ENCODE measurements at places on chromosomes 5 and 9.

DNA sequence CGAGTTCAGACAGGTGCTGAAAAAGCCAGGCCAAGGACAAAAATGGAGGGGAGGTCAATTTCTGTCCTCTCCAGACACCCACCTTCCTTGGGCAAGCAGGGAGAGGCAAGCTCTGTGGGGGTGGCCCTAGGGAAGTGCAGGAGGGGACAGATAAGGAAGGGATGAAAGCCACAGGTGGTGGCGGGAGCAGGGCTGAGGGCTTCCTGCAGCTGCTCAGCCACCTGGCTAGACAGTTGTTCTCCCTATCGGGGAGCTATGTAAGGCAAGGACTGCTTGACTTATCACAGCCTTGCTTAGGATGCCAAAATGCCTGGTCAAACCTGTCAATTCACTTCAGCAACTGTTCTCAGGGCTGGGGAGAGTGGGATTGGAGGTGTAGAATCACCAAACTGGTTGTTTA is 266.1 kb downstream of the ZSWIM6 start:
- no peak for DNase-seq

- DNase-seq, result no peak
Observed at GRCh38 chr5:57650360-57651069, 167.9 kb upstream of the ACTBL2 start.

DNA sequence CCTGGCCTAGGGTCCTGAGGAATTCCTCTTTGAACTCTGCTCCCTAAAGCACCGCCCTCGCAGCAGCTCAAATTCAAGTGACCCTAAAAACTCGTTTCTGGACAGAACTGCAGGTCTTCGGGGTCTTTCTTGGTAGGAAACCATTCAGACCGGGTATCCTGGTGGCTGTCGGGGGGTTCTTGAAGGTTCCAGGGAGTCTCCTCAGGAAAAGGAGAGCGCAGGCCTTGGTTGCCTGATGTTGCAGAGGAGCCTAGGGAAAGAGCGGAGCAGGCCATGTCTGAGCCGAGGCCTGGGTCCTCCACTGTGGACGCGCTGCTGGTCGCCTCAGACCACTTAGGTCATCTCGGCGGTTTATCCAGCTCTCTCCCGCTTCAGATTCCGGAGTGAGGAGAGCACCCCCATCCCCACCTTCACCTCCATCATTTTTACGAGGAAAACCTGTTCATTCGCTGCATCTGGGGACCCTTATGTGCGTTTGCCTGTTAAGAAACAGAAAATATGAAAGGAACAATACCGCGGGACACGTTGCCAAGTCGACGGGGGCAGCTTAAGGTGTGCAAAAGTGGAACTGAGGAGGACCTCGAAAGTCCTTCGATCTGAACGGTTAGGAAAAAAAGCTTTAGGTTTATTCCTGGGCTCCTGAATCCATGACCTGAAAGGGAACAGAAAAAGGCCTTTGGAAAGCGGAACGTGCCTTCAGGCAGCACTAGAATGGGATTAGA is 299.4 kb downstream of the PARP8 start:
- DNase-seq, result no peak

DNA sequence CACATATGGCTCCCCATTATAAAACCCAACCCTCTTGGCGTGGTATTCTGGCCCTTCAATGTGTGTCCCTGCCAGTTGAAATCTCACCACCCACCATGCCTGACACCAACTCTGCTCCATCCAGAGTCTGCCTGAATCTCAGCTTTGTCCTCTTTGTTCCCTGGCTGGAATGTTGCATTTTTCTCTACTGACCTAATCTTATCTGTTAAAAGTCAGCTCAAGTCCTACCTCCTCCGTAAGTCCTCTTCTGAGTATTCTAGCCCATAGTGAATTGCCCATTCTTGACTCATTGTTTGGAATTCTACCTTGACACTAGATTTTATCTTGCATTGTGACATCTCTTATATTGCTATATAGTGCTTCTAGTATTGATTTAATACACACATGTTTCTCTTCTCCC is 207.1 kb upstream of the VLDLR start:
- DNase-seq, result no peak

DNA sequence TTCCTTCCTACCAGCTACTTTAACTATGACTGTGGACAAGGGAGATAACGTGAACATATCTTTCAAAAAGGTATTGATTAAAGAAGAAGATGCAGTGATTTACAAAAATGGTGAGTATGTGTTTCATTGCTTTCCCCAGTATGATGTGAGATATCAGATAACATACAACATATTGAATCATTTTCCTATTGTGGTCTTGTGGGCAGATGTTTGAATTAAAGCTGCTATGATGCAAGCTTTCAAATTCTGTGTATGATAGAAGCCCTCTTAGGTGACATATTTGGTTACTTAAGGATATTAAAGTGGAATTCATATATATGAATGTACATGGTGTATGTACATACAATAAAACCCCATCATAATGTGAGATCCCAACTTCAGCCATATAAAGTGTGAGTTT is 59.5 kb downstream of the TEK start:
- no peak for DNase-seq

- DNase-seq, result no peak
Observed at GRCh38 chr5:129172580-129172979, 78.0 kb downstream of the ISOC1 start.

Data from caudate nucleus (tissue), 63 donors.